ENCODE measurements at places on chromosomes 6 and 20.

DNA sequence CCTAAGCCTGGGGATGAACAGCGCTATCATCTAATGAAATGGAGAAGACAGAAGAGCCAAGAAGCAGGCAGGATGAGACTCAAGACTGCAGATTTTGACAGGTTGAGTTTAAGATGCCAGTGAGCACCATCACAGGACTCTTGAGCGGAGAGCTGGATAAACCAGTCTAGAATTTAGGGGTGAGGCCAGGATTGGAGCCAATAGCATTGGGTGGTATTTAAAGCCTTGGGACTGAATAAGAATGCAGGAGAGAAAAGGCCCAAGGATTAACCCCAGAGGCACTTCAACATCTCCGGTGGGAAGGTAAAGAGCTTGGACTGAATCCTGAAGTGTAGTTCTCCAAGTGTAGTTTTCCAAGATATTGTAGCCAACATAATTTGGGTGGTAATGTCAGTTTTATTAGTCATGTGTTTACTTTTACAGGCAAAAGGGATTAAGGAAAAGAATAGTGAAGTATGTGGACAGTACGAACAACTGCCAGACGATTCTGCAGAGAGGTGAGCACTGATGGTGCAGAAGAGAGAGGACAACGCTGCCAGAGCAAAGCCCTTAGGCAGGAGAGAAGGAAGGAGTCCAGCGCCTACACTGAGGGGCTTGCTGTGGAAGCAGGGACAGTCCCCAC is 85.2 kb downstream of the DTNBP1 start:
- no peak for DNase-seq

DNA sequence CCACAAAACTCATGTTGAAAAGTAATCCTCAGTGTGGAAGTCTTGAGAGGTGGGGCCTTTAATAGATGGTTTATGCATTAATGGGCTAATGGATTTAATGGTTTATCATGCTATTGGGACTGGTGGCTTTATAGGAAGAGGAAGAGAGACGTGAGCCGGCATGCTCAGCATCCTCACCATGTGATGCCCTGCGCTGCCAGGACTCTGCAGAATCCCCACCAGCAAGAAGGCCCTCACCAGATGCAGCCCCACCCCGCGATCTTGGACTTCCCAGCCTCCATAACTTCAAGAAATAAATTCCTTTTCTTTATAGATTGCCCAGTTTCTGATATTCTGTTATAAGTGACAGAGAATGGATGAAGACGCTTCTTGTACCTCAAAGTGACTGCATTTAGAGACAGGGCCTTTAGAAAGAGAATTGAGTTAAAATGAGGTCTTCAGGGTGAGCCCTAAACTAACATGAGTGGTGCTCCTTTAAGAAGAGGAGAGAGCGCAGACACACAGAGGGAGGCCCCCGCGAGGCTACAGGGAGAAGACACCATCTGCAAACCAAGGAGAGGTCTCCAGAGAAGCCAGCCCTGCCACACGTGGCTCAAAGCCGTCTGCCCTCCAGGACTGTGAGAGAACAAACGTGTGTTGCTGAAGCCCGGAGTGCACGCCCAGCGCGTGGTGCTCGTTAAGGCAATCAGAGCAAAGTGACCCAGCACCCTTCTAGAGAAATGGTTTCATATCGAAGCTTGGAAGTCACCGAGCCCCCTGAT is 56.9 kb downstream of the IRF4 start:
- no peak for DNase-seq

DNA sequence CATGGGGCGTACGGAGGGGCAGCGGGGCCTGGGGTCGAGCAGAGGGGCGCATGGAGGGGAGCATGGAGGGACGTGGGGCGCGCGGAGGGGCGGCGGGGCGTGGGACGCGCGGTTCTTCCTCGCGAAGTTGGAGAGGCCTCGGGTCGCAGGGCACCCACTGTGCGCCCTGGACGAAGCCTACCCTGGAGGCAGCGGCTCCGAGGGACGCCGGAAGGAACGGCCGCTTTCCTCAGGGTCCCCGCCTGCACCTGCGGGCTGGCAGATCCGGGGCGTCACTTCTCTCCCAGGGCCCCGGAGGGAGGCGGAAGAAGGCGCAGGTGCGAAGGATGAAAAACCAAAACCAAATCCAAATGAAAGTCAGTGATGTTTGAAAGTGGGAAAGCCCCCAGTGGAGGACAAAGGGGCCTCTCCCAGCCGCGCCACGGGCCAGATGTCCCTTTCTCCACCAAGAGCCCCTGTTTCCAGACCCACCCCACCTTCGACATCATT is 142.1 kb upstream of the PDE10A start:
- no peak for DNase-seq

GRCh38 chr20:40797425-40797824 is 108.4 kb upstream of the MAFB start:
- no peak for DNase-seq

- DNase-seq: peak; percentile 17
These were observed 242.3 kb upstream of the SUPT3H start for GRCh38 chr6:45619994-45620471.

- DNase-seq: no peak
These were observed 11.3 kb downstream of the PRRC2A start for GRCh38 chr6:31631681-31632278.

GRCh38 chr20:60138256-60139220 is 180.3 kb downstream of the CDH26 start:
- DNase-seq: peak; percentile 66

DNA sequence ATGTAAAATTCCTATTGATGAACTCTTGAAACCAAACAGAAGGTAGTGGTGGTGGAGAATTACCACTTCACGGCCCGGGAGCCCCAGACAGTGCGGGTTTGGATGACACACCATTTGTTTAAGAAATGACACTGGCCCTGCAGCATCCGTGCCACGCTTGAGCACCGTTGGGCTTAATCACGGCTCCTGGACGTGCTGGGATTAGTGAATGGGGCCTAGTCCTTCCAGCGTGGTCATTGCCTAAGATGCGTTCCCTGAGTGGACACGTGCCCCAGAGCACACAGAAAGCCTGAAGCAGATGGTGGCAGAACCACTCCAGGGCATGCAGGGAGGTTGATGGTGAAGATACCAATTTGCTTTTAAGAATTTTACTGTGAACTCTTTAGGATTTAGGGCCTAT is 14.5 kb downstream of the STX16 start:
- DNase-seq: no peak

GRCh38 chr6:112571488-112572270 is 224.5 kb downstream of the RFPL4B start:
- DNase-seq: no peak

- DNase-seq: no peak
These were observed 1.9 kb downstream of the NOL7 start for GRCh38 chr6:13617066-13617465.

DNA sequence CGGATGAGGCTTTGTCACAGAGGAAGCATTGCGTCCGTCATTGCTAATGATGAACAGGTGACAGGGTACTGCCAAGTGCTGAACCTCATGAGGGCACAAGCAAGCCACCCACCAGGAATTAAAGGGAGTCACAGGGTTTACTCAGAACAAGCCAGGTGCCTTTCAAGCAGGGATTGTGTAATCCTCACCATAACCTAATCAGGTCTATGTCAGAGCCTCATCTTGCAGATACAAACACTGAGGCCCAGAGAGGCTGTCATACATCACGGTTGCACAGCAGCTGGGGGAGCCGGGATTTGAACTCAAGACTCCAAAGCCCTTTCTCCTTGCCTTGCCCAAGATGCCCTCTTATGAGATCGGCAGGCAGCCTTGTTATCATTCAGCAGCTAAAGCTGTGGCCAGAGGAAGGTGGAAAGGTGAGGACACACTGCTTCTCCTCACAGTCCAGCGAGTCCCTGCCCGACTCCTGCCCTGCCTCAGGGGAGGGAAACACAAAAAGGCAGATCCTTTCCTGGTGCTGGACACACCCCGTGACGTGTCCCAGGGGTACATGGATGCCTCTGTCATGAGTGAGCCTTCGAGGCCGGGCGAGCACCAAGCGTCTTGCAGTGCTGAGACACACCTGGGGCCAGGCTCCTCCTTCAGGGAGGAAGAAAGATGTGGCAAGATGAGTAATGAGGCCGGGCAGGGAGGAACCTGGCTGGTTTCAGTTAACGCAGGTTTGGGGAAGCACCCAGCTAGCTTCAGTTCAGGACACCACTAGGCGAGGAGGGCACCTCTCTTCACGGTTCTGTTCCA is 214.9 kb downstream of the LY86 start:
- no peak for DNase-seq

GRCh38 chr6:30931969-30932645 is at the start of gene SFTA2:
Gene SFTA2, minus strand, starts transcription at chr6:30932170. Its CDS starts 74 bp downstream, at chr6:30932096.
- no peak for DNase-seq

DNA sequence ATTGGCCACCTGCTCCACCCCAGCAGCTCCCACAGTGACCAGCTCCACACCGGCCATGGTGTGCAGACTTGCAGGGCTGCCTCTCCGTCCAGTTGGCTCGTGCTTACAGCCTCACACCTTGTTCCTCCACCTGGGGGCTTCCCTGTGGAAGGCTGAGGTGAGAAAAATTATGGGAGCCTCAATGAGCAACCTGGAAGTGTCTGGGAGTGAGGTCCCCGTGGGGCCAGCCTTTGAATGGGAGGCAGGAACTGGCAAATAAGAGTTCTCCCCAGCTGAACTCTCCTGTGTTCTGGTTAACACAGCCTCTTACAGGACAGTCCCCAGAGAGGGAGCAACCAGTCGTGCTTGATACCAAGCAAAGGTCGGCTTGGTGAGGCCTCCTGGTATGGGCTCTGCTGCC is 3.8 kb upstream of the PFDN4 start:
- no peak for DNase-seq

DNA sequence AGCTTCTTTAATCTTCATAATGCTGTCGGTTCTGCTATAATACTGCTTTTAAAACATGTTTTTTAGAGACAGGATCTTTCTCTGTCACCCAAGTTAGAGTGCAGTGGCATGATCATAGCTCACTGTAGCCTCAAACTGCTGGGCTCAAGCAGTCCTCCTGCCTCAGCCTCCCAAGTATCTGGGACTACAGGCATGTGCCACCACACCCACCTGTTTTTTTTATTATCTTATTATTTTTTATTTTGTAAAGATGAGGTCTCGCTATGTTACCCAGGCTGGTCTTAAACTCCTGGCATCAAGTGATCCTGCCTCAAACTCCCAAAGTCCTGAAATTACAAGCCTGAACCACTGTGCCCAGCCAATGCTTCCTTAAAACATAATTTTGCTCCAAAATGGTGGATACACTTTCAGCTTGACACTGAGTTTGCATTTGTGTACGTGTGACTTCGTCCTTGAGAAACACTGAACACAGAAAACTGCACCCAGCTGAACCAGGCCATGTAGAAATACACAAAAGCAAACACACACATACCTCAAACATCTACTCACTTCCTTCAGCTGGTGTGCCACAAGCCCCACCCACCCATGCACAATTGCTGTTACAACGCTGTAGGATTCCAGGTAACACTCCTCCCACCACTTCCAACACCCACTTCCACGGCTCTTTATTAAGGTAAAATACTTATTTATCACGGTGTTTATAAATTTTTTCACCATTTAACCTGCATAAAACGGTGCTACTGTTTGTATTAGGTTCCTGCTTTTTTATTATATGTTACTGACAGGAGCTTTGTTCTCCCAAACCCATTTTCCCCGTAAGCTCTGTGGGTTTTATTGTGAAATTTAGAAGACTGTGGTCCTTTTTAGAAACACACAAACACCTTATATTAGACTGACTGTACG is 109.1 kb downstream of the TSHZ2 start:
- peak; percentile 33 for DNase-seq

GRCh38 chr6:85362652-85363310 is 87.1 kb upstream of the NT5E start:
- no peak for DNase-seq

GRCh38 chr6:43310624-43311023 is 2.0 kb upstream of the CRIP3 start:
- no peak for DNase-seq

GRCh38 chr6:108156180-108156937 is 9.5 kb upstream of the NR2E1 start:
- DNase-seq: no peak

DNA sequence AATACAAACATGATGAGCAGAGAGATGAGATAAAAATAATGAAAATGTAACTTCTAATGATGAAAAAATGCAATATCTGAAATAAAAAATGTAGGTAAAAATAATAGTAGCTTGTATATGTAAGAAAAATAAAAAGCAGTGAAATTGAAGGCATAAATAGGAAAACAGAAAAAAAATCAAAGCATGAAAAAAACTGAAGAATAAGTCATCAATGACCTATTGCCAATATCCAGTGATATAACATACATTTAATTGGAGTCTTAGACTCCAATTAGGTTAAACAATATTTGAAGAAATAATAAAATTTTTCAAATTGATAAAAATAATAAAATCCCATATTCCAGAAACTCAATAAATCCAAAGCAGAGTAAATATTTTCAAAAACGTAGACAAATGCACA is 114.0 kb upstream of the HDGFL1 start:
- no peak for DNase-seq

- peak; percentile 26 for DNase-seq
These were observed 417 bp downstream of the VAPB start for GRCh38 chr20:58389324-58389967.

DNA sequence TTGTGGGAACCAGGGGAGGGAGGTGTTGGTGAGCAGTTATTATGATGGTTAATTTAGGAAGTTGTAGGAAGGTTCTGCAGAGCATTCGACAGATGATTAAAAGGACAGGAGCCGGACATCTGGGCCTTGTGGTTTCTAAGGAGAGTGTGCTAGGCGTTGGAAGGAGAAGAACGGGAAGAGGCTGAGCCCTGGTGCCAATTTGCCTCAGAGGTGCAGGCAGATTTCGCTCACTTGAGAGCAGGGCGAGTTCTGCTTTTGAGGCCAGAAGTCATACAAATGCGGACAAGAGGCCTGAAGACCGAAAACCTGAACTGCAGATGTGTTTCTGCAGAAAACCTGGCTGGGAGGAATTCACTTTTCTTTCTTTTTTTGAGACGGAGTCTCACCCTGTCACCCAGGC is 30.5 kb upstream of the RPS6KA2 start:
- DNase-seq: no peak

GRCh38 chr6:143549221-143549948 is 37.9 kb upstream of the FUCA2 start:
- peak; percentile 78 for DNase-seq

DNA sequence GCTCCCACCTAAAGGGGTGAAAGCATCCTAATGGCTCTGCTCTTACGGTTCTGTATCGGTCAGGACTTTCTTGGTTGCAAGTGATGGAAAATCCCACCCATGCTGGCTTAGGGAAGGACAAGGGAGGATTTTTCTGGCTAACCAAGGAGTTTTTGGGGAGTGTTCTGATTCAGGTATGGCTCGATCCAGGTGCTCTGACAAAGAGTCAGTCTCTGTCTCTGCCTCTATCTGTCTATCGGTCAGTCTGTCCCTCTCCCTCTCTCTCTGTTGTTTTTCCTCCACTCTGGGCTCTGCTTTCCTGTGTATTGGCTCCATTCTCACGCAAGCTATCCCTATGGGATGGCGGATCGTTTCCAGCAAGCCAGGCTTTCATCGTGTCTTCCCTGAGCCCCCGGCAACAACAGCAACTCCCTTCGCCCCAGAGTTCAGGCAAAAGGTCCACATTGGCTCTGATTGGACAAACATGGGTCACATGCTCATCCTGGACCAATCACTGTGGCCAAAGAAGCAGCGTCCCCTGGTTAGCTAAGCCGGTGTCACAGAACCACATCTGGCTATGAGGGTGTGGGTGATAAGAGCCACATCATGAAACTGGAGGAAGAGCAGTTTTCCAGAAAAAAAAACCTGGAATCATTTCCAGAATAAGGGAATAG is 160.3 kb downstream of the BMP7 start:
- DNase-seq: no peak

- no peak for DNase-seq
These were observed 152.3 kb downstream of the BTBD9 start for GRCh38 chr6:38487423-38487822.

- no peak for DNase-seq
These were observed 175.8 kb downstream of the ISM1 start for GRCh38 chr20:13396826-13397225.

Measured in CD4-positive, alpha-beta T cell treated with Interleukin-17A for 4 hours (primary cell).